HS-27A (cell line): ENCODE measurements at places on chromosomes 11 and 22.

DNA sequence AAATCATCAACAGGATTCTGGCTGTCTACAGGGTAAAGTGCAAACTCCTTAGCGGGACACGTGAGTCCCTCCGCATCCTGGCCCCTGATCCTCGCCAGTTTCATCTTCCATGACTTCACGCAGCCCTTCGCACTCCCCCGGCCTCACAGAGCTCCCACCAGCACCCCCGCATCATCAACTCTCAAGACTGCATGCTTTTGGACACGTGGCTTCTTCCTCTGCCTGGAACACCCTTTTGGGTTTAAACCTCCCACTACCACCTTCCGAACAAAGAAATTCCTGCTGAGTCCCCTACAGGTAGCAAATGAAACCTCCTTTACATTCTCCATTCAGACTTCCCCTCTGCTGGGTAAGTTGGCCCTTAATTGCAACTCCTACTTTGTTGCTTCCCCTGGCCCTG, 12.6 kb upstream of the EIF3M start:
- no peak for DNase-seq

DNA sequence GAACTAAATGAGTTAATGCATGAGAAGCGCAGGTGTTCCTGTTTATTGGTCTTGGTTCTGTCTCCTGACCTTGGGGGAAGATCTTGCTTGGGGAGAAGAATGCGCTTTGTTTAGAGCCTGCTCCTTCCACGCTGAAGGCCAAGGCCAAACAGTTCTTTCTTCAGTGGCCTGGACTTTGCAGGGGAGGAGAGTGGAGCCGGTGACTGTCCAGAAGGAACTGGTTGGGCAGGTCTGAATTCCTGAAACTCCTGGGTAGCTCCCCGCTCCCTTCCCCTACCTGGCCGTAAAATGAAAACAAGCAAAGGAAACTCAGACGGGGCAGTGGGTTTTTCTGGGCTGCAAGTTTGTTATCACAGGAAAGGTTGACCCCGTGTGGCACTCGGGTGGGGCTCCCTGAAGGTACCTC, 3.6 kb downstream of the ARHGAP8 start:
- no peak for DNase-seq

DNA sequence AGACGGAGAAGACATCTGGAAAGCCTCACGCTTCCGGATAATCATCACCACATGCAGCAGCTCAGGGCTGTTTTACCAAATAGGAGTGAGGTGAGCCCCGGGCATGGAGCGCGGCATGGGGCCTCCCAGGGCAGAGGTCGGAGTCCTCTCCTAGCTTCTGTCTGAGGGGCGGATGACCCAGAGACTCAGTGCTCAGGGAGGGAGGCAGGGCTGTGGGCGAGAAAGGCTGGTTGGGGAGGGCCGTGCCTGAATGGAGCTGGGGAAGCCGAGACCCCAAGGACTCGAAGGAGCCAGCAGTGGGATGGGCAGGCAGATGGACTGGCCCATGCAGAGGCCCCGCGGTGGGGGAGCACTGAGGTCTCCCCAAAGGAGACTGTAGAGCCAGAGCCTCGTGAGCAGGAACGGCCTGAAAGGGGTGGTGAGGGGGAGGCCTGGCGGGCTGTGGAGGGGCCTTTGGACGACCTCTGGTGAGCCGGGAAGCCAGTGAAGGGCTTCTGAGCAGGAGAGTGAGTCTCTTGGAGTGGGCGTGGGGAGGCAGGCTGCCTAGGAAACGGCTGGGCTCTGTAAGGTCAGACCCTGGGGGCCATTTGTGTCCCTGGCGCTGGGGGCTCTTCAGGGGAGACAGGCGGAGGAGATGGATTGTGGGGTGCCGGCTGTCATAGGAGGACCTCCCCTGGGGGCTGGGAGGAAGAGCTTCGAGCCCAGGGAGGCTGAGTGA, 24.7 kb upstream of the PANX2 start:
- no peak for DNase-seq

- DNase-seq = no peak
These were observed 59.4 kb downstream of the MICAL2 start for GRCh38 chr11:12169822-12170221.

DNA sequence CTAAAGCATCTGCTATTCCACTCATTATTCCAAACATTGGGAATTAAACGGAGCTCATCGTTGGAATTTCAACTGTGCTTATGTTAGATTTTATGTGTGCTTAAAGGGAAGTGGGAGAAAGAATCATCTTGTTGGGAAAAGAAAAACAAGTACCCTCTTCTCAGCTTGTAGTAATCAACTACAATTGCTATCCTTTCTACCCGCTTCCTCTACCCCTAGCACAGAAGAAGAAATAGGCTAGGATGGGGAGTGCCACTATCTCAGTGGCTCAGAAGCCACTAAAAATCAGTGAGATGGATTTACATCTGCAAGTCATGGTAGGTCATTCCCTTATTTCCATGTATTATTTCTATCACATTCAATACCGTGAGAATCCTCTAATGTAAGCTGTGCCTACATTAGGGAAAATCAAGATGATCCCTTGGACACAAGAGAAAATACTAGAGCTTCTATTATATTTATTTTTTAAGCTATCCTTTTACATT, 97.9 kb upstream of the CD44 start:
- DNase-seq = no peak

DNA sequence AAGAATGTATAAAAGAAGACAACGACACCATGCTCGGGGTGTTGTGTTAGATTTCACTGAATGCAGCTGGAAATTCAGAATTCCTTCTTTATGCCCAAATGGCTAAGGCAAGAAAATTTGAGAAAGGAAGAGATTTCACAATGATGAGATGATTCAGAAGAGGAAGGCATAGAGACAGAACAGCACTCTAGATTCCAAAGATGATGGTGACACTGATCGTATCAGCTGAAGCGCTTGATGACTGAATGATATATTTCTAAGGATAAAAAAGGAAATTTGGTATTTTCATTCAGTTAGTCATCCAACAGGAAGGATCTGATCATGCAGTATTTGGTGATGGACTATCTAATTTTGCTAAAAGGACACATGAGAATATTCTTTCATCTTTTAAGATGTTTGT, 189.2 kb downstream of the EFCAB6 start:
- no peak for DNase-seq

DNA sequence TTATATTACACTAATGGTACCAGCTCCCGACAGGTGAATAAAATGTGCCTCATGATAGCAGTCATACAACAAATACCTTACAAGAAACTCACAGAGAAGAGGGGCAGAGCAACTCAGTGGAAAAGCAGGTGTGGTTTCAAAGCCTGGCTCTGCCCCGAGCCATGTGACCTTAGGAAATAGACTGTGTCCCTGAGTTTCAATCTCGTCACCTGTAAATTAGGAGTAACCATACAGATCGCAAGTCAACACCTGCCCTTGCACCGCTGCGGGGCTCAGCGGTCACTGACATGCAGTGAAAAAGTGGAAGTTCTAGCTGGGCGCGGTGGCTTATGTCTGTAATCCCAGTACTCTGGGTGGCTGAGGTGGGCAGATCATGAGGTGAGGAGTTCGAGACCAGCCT, 11.9 kb upstream of the MRTFA start:
- no peak for DNase-seq

DNA sequence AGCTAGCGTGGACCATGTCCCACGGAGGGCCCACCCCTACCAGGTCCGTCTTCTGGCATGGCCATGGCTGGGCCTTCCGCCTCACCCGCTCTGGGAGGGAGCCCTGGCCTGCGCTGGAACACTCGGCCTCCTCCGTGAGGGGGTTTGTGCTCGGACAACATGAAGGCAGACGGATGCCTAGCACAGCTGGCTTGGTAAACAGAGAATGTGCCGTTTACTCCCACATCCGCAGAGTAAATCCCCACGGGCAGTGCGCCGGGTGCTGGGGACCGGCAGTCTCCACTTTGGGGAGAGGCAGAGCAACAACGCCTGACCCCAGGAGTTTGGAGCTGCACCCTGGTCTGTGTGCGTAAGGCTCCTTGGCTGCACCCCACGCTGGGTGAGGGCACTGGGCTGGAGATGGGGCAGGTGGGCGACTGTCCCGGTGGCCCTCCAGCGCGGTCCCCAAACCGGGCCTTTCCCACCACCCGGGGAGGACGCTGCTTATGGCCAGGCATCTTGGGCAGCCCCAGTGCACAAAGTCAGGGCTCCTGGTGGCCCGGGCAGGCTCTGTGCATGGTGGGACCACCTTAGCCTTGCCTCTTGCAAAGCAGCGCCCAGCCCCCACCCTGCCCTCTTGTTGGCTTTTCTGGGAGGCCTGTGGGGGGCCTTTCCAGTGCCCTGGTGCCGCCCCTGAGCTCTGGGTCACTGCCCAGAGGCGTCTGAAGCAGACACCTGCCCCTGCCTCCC, 30.7 kb upstream of the MUC5AC start:
- no peak for DNase-seq

- no peak for DNase-seq
These were observed 14.6 kb downstream of the PPME1 start for GRCh38 chr11:74185695-74186094.

- no peak for DNase-seq
These were observed 22.0 kb downstream of the TBX1 start for GRCh38 chr22:19782533-19782932.

- DNase-seq = no peak
These were observed 973.9 kb downstream of the BRD1 start for GRCh38 chr22:48853627-48854240.

- no peak for DNase-seq
These were observed 12.3 kb upstream of the BID start for GRCh38 chr22:17786435-17787161.

- no peak for DNase-seq
These were observed 83.6 kb upstream of the BDNF start for GRCh38 chr11:27783701-27784355.

- peak; percentile 50 for DNase-seq
These were observed 10.8 kb upstream of the OR51D1 start for GRCh38 chr11:4626207-4627099.

DNA sequence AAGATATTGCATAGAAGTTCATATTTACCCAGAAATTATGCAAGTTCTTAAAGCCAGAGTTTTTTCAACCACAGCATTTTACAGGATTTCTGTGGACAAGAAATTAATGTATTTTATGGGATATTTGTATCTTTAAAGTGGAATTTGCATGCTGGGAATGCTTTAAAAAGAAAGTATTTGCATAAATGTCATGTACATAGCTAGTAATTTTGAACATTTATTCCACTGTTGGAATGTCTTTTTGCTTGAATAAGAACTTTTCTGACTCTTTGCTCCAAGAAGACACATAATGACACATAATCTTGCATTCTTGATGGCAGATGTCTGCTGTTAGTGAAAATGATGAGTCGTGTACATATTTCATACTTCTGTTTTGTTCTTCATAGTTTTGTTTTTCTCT, 66.6 kb downstream of the ATXN10 start:
- no peak for DNase-seq

GRCh38 chr11:78809931-78810541, 235.4 kb upstream of the NARS2 start:
- DNase-seq = no peak

DNA sequence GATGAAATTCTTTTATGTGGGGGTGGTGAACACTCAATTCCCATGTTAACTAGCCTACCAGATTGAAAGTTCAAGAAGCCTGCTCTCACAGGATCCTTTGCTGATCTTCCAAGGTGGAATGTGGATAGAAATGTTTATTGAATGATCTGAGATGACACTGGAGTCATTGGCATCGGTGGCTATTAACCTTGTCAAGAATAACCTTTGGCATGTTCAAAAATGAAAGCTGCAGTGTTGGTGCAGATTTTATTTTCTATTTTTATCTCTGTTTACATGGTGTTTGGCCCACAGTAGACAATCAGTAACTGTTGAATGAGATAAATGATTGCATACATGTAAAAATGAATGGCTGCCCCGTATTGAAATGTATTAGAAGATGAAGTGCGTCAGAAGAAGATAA, 19.0 kb downstream of the MCAM start:
- DNase-seq = no peak

DNA sequence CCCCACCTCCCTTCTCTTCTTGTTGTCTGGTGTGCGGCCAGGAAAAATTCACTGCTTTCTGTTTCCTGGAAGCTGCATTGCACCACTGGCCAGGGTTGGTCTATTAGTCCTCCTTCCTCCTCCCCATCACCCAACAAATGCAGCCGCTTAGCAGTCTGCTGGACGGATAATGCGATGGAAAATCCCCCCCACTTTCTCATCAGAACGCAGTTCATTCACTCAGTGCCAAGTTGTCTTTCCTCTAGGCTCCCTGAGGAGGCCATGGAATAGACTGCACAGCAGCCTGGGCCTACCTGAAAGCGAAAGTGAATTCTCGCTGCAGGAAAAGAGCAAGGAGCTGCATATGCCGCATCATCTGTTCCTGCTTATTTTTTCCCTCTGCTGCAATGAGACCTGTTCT, 513.6 kb downstream of the METTL15 start:
- DNase-seq = no peak

DNA sequence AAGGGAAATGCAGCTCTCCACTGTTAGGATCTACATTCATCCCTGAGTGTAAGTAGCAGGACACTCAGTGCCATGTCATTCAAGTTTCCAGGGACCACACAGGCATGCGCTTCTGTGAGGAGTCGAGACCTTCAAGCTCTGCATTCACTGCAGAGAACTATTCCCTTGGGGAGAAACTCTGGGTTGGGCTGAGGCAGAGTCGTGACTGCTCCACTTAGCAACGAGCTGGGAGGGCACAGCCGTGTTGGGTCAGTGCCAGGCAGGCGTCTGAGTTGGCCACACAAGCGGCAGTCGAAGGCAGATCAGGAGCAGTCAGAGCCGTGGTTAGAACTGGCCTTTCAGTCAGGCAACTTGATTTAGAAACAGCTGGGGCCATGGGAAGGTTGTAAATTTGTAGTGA, 14.7 kb downstream of the MPEG1 start:
- no peak for DNase-seq

DNA sequence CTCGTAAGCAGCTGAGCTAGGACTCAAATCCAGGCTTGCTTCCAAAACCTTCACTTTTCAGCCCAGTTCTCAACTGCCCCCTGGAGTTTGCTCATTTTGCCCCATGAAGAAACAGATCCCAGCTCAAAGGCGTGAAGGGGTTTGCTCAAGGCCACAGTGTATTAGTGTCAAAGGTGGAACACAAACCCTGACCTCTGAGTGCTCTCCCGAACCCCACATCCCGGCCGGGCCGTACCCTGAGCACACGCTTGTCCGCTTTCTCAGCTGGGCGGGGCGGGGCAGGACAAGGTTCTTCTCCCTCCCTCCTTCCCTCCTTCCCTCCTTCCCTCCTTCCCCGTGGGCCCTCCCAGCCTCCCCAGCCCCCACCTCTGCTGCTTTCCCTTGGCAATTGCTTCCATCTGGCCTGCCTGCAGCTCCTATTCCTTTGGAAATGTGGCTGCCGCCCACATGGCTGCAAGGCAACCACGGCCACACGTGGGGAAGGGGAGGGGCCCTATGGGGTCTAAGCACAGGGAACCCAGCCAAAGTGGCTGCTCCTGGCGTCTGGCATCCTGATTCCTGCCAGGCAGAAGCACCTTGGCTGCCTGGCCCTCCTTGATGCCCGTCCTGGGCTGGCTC, 4.1 kb downstream of the ST3GAL4 start:
- no peak for DNase-seq
